ENCODE measurements at places on chromosomes 5 and 9.

- DNase-seq: no peak
Measured at GRCh38 chr5:38613992-38614836, 57.8 kb upstream of the LIFR start.

- peak; percentile 95 for DNase-seq
Measured at GRCh38 chr9:107638521-107639310, 149.1 kb upstream of the KLF4 start.

- no peak for DNase-seq
Measured at GRCh38 chr9:107530679-107531078, 41.1 kb upstream of the KLF4 start.

GRCh38 chr5:44332285-44332971, 56.8 kb downstream of the FGF10 start:
- peak; percentile 69 for DNase-seq

GRCh38 chr5:140224658-140225057, 49.7 kb downstream of the CYSTM1 start:
- no peak for DNase-seq

DNA sequence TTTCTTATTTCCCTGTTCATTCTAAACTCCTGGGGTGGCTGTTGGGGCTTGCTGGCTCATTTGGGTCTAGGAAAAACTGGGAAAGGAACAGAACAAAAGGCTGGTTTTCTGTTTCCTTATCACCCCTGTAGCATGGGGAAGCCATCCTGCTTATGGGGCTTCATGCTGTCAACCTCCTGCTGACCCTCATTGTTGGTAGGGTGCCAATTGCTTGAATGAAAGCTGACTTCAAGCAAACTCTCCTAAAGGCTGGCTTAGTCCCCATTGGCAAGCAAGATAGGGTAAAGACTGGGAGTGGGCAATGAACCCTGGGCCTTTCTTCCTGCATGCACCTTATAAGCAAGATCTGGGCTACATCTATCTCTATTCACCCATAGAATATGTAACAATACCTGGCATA, 511.6 kb downstream of the DMAC1 start:
- no peak for DNase-seq

DNA sequence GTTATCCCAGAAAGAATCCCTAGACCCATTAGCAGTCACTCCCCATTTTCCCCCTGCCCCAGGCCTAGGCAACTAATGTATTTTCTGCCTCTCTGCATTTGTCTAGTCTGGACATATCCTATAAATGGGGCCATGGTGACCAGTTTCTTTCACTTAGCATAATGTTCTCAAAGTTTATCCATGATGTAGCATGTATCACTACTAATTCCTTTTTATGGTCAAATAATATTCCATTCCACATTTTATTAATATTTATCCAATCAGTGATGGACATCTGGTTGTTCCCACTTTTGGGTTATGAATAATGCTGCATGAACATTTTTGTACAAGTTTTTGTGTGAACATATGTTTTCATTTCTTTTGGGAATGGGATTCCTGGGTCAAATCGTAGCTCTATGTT, 1.5 kb downstream of the FCHO2 start:
- no peak for DNase-seq

DNA sequence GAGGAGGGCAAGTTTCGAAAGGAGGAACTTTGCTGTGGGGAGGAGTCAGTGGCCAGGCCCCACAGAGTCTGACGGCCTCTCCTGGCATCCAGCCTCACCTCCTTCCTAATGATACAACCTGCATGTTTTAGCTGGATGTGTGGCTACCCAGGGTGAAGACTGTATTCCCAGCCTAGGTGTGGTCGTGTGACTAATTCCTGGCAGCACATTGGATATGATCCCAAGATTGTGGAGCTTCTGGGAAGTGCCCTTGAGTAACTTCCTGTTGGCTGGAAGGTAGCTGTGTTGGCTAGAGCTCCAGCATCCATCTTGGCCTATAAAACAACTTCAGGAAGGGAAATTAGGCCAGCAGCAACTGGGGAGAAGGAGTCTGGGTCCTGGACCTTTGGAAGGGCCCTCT, 19.0 kb upstream of the LPCAT1 start:
- DNase-seq: no peak

DNA sequence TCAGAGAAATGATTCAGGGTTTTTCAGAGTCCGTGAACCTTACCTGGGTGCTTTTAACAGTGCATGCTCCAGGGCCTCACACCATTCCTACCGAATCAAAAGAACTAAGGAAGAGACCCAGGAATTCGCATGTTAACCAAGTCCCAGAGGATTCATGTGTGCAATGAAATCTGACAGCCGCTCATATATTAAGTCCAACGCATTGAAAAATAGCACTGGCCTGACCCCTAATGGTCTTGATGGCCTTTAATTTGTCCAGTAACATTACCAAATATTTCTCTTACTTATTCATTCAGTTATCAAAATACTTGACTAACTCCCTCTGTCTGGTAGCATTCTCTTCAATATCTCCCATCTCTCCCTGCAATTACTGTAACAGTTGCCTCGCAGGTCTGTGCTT, 55.0 kb upstream of the MARCHF11 start:
- no peak for DNase-seq

GRCh38 chr5:131221888-131222287, 42.0 kb upstream of the CDC42SE2 start:
- no peak for DNase-seq

GRCh38 chr5:139246394-139246793, 47.1 kb upstream of the MATR3 start:
- no peak for DNase-seq

DNA sequence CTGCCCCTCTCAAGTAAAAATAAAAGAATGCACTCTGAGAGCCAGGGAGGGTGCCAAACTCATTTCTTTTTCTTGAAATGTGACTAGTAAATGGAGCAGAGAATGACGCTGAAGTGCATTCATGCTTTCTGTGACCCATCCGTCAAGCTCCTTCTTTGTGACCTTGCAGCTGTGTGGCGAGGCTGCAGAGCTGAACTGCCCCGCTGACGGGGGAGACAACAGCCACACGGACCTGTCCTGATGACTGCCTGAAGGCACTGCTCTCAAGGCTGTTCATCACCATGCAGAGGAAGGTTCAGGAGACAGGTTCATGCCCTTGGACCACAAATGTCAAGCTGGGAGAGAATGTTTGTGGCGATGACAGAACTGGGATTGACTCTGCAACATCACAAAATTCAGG, 21.0 kb upstream of the RASGEF1C start:
- no peak for DNase-seq

GRCh38 chr9:122110100-122110833, 17.2 kb upstream of the TTLL11 start:
- DNase-seq: no peak

- no peak for DNase-seq
Measured at GRCh38 chr9:68708513-68708912, 3.5 kb downstream of the PIP5K1B start.

DNA sequence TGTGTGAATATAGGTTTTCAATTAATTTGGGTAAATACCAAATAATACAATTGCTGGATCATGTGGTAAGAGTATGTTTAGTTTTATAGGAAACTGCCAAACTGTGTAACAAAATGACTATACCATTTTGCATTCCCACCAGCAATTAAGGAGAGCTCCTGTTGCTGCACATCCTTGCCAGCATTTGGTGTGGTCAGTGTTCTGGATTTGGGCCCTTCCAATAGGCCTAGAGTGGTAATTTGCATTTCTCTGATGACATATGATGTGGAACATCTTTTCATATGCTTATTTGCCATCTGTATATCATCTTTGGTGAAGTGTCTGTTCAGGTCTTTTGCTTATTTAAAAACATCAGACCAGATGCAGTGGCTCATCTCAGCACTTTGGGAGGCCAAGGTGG, 11.6 kb upstream of the RFK start:
- DNase-seq: no peak

DNA sequence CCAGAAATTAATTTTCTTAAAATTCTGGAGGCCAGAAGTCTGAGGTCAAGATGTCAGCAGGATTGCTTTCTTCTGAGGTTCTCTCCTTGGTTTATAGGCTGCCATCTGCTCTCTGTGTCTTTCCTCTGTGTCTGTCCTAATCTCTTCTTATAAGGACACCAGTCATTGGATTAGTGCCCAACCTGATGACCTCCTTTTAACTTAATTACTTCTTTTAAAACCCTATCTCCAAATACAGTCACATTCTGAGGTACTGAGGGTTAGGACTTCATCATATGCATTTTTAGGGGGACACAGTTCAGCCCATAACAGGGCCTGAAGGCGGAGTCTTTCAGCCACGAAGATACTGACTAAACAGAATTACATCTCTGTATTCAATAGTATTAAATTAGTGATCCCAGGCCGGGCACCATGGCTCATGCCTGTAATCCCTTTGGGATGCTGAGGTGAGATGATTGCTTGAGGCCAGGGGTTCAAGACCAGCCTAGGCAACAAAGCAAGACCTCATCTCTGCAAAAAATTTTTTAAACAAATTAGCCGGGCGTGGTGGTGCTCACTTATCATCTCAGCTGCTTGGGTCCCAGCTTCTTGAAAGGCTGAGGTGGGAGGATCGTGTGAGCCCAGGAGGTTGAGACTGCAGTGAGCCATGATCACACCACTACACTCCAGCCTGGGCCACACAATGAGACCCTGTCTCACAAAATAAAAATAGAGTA, 5.9 kb upstream of the RPS6 start:
- DNase-seq: peak; percentile 97

DNA sequence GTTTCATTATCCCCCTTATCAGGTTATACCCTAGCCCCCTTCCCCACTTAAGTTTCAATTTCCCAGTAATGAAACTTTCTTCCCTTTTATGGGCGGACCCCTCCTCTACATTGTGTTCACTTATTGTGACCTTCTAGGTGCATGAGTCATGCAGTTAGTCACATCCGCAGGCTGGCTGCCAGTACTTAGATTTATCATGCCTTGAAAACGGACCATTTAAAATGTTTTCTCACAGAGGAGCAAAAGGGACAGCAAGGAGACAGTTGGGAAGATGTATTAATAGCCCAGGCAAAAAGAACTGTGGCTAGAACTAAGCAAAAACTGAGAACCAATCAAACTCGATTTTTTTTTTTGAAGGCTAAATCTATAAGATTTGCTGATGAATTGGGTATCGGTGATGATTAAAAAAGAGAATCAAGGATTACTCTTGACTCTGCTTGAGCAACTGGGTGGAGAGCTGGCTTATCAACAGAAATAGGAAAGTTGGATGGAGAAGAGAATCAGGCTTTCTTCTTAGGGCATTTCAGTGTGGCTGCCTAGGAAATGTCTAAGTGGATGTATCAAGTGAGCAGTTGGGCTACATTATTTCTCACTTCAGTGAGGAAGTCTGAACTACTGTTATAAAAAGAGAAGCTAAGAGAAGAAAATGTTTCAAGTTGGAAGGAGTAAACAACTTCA, 615.0 kb downstream of the HINT1 start:
- DNase-seq: no peak

DNA sequence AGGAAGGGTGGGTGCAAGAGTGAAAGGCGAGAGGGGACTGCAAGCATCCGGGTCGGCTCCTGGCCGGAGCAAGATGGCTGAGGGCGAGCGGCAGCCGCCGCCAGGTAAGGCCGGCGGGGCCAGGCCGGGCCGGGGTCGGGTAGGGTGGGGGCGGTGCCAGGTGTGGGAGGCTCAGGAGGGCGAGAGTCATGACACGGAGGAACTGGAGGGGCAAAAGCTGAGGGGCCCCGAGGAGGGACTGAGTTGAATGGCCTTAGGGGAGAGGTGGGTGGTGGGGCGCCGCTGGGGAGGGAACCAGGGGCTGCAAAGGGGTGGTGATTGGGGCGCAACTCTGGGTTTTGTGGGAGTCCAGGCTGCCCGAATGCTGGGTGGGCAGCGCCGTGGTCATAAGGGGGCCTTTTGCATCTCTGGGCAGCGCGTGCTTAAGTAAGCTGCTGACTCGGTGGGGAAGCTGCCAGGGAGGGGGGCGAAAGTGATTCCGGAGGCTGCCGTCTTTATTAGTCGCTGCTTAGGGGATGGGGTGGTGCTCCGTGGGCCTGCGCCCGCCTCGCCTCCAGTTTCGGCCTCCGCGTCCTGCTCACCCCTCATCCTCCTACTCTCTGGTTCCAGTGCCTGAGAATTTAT, 425 bp downstream of the PTPA start:
- DNase-seq: peak; percentile 75

DNA sequence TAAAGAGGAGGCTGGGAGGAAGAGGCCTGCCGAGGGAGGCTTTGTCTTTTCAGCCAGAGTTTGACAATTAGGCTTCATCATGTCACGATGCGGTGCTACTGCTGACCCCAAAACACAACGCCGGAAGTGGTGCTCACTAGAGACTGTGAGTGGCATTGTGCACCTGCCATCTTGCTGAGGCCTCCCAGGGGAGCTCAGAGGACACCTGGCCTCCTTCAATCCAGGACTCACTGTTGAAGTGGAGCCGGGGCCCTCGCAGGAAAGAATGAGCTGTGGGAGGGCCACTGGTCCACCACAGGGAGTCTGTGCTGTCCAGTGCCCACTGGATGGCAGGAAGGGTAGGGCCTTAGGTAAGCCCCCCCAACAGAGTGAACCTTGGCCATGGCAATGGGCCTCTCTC, 12.7 kb upstream of the SLC25A48 start:
- no peak for DNase-seq

GRCh38 chr5:109016300-109016699, 268.6 kb downstream of the FER start:
- DNase-seq: no peak
